ENCODE measurements at places on chromosomes 5 and 9. TPM values are rescaled to one million over a fixed set of nuclear protein-coding genes. Genes with fewer than 3 reads are reported as not detected.

OR1J2 gene
- not detected for total RNA-seq

PCDHGA4 gene
- total RNA-seq: 3.9 TPM

CHSY3 gene
- 3.9 TPM for total RNA-seq

PFN3 gene
- total RNA-seq: not detected

DDX4 gene
- not detected for total RNA-seq

ZFP37 gene
- total RNA-seq: 3.7 TPM

ZBTB6 gene
- total RNA-seq: 5.9 TPM

WNK2 gene
- total RNA-seq: 24.8 TPM

SPEF2 gene
- 10.8 TPM for total RNA-seq

NKD2 gene
- total RNA-seq: 2.0 TPM

CARD19 gene
- total RNA-seq: 63.3 TPM

BNC2 gene
- 33.9 TPM for total RNA-seq

APC gene
- 92.8 TPM for total RNA-seq

HSPA4 gene
- 37.6 TPM for total RNA-seq

IL7R gene
- 69.7 TPM for total RNA-seq

DND1 gene
- 2.9 TPM for total RNA-seq

FBP2 gene
- total RNA-seq: not detected

CENPH gene
- 3.9 TPM for total RNA-seq

ATOSB gene
- 11.5 TPM for total RNA-seq

FOXD4L4 gene
- not detected for total RNA-seq

DNA sequence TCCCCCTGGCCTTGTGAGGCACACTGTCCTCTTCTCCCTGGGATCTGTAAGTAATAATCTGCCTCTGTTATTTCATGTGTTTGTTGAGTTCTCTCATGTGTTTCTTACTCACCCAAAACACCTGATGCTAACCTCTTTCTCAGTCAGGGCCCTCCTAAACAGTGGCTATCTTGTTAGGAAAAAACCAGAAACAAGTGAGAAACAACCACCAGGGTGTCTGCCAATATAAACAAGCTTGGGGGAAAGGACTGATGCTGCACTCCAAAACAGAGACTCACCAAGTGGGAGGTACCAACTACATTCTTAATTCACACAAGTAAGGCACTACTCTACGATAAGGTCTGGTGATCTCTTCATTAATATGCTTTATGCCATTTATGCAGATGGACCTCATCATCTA is 564.4 kb downstream of the SEMA5A start:
- no peak for DNase-seq

DNA sequence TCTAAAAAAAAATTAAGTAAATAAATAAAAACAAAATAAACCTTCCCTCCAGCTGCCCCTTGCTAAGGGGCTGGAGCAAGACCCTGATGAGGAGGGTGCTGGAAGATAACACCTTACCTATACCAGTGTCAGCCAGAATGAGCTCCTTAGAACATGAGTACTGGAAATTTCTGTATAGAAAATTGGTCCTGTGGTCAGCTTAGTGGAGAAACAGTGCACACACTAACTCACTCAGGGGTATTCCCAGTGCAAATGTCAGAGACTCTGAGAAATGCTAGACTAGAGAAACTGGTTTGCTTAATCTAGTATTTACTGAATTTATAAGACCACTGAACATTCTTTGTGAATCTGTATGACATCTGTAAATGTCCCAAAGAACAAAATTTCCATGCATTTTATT is 62.1 kb upstream of the CTXN3 start:
- DNase-seq: no peak

GRCh38 chr5:95022967-95023695 is 261.8 kb downstream of the MCTP1 start:
- DNase-seq: no peak

- no peak for DNase-seq
Observed at GRCh38 chr9:36997414-36997813, 36.7 kb downstream of the PAX5 start.

- DNase-seq: no peak
Observed at GRCh38 chr9:107249131-107249533, 33.9 kb upstream of the RAD23B start.

GRCh38 chr5:143010351-143010750 is 240.2 kb downstream of the ARHGAP26 start:
- no peak for DNase-seq

DNA sequence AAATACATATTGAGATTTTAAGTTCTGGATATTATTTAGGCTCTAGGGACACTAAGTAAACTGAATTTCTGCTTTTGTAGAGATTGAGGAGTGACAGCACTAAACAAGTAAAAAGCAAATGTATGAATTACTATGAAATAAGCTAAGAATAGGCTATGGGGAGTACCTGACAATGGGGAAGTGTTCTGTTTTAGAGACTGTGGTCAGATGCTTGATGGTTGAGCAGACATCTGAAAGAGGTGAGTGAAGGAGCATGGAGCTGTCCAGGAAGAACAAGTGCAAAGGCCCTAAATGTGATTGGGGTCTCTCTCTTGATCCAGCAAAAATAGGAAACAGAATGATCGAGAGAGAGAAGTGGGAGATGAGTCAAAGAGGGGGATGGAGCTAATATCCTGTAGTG is 111.7 kb downstream of the JAKMIP2 start:
- DNase-seq: no peak

GRCh38 chr9:131708226-131709002 is 31.5 kb downstream of the RAPGEF1 start:
- no peak for DNase-seq

GRCh38 chr9:567747-568305 is 273.7 kb upstream of the DMRT1 start:
- no peak for DNase-seq

GRCh38 chr5:1315709-1316587 is 21.1 kb upstream of the TERT start:
- DNase-seq: no peak

DNA sequence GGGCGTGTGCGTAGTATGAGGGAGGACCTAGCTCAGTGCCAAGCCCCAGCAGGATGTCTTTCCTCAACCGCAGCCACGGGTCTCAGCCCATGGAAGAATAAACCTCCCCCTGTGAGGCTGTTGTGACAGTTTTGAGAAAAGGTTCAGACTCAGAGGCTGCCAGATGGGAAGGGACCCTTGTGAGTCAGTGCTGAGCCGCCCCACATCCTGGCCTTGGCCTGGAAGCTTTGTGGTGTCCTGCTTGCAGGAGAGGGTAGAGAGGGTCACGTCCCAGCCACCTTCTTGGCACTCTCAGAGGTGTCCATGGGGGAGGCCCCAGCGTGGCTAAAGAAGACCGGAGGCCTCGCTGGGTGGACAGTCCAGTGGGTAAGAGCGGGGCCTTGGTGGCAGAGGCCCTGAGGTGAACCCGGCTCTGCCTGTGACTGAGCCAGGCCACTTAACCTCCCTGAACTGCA is 2.8 kb downstream of the GRHPR start:
- DNase-seq: no peak

DNA sequence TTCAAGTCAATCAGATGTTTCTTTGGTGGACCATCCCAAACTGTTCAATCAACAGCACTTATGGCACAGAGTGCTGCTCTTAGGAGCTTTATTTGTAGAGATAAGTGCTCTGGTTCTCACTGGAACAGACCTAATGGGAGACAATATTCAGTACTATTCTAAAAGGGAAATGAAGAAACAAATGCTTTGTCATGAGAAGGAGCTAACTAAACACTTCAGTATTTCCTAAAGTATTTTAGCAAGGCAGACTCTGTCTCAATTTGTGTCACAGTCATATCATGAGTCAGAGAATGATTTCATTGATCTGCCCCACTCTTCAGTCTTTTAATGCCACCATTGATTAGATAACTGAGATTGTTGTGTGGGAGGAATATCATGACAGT is 175.3 kb downstream of the SLF1 start:
- no peak for DNase-seq

- no peak for DNase-seq
Observed at GRCh38 chr5:131285703-131286399, 22.0 kb downstream of the CDC42SE2 start.

DNA sequence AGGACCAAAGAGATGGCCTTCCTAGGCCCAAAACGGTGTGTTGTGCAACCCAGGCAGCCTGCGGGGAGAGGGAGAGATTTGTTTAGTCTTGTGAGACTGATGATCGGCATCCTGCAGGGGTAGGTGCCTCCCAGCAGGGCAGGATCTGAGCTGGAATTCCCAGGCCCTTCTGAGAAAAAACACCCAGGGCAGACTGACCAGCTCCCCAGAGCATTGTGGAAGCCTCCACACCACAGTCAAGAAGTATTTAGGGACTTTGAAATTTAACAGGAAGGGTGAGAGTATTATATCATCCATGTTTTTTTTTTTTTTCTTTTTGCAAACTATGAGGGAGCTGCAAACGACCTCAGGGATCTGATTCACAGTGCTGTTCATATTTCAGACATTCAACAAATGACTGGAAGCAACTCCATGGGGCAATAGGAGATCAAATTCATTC is 104.5 kb upstream of the LHFPL2 start:
- no peak for DNase-seq

GRCh38 chr5:57845025-57845424 is 362.4 kb upstream of the ACTBL2 start:
- no peak for DNase-seq

GRCh38 chr5:72956324-72957140 is 691 bp downstream of the FCHO2 start:
- no peak for DNase-seq

GRCh38 chr9:136700304-136700703 is 12.1 kb upstream of the DIPK1B start:
- DNase-seq: no peak

DNA sequence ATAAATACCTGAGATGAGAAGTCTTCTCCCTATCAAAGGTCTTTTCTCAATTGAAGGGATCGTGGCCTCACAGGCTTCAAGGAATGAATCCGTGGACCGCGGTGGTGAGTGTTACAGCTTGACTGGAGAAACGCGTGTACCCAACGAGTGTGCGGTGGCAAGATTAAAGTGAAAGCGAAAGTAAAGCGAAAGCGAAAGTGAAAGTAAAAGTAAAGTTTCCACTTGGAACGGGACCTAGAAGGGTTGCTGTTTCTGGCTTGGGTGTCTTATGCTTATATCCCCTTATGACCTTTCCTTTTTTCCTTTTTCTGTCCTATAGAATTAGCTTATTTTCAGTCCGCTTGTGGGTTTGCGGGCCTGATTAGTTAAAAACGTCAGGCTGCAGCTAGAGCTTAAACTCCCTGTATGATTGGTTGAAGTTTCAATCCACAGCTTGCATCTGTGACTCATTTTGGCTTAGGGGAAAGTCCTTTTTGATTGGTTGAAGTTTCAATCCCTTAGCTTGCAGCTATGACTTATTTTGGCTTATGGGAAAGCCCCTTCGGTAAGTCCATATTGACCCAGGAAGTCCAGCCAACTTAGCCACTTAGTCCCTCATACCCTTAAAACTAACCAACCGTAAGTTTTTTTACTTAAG is 924.3 kb upstream of the CDH10 start:
- DNase-seq: no peak

- DNase-seq: no peak
Observed at GRCh38 chr9:6681957-6682501, 36.5 kb upstream of the GLDC start.

GRCh38 chr5:12284604-12285003 is 380.4 kb upstream of the CTNND2 start:
- no peak for DNase-seq

DNA sequence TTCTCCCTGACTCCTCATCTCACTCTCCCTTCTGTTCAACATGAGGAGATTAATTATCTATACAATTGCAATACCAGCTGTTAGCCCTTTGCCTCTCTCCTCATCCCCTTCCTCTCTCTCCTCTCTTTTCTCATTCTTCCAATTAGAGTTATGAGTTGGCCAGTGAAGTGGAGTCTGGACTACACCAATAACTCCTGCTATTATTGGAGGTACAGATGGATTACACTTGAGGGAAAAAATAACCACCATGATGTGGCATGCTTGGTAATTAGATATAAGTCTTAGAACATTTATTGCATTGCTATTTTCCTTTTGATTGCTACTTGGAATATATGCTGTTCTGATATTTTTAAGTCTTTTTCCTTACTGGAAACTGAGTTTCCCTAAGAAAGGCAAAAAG is 159.2 kb downstream of the FRMD3 start:
- DNase-seq: no peak

DNA sequence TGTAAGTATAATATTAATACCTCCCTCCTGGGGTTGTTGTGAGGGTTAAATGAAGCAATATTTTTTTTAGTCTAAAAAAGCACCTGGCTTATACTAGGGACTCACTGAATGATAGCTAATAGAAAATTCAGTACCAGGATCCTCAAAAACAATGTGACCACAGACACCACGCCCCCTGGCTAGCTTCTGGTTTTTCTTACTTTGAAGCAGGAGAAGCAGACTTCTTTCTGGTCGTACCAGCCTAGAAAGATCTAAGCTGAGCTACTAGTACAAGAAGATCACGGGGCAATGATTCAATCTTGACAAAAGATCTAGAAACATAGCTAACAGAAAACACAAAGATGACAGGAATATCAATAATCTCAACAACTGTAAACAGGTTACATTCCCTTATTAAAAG is 218.5 kb upstream of the SLC30A5 start:
- no peak for DNase-seq

DNA sequence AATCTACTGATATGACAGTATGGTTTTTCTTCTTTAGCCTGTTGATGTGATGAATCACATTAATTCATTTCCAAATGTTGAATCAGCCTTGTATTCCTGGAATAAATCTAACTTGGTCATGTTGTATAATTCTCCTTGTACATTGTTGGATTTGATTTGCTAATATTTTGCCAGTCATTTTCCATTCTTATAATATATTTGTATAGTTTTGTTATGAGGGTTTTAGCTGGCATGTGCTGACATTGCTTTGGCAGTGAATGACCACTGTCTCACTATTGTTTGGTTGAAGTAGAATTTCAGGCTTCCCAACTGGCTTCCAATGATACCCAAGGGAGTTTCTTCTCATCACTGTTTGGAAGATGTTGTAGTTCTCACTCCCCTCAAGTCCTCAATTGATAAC is 983.0 kb upstream of the PTPRD start:
- no peak for DNase-seq

GRCh38 chr9:105393576-105394344 is 54.1 kb upstream of the FSD1L start:
- no peak for DNase-seq

DNA sequence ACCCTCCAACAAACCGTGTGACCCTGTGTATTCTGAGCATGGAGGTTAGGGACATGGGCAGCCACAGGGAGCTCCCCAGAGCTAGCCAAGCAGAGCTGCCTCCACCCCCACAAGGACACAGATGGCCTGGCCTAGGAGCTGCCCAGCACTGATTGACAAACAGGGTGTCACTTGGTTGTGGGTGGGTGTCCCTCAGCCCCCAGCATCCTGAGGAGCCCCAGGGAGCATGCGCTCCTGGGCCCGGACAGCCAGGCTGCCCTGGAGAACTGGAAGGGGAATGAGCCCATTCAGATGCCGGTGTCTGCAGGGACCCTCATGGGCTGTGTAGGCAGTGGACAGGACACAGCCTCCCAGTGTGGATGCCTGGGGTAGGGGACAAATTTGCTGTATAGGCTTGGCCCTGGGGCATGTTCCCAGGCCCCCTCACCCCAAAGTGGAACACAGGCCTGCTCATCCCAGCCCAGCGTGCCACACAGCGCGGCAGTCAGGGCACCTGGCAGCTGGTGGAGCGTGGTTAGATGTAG is 124.8 kb upstream of the LMX1B start:
- DNase-seq: no peak
